BJ (cell line): ENCODE measurements at places on chromosomes 3 and 15.

DNA sequence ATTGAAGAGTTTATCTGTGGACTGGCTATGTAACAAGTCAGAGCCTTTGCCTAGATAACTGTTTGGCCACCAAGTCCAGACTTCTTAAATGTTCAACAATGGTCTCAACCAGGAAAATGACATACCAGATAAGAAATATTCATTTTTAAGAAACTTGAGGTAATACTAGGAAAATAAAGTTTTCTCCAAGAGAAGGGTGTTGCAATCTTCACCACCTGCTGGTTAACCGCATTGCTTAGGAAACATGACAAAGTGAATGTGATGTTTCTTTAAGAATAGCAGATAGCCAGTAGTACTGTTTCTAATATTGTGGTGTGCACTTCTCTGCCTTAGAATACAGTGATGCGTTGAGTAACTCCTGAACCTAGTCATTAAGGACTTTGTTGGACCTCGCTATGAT, 321.5 kb upstream of the CADM2 start:
- no peak for DNase-seq

DNA sequence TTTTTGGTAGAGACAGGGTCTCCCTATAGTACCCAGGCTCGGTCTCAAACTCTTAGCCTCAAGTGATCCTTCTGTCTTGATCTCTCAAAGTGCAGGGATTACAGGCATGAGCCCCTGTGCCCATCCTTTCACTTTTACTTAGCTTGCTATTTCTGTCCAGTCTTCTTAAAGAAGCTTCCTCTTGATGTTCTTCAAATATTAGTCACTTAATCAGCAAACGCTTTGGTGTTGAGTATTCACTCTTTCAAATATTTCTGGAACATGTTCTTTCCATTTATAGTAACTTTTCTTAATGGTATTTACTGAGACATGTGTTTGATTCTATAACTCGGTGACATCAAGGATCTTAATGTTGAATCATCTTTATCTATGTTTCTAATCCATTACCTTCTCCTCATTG, 122.1 kb downstream of the CNTN6 start:
- DNase-seq, result no peak

DNA sequence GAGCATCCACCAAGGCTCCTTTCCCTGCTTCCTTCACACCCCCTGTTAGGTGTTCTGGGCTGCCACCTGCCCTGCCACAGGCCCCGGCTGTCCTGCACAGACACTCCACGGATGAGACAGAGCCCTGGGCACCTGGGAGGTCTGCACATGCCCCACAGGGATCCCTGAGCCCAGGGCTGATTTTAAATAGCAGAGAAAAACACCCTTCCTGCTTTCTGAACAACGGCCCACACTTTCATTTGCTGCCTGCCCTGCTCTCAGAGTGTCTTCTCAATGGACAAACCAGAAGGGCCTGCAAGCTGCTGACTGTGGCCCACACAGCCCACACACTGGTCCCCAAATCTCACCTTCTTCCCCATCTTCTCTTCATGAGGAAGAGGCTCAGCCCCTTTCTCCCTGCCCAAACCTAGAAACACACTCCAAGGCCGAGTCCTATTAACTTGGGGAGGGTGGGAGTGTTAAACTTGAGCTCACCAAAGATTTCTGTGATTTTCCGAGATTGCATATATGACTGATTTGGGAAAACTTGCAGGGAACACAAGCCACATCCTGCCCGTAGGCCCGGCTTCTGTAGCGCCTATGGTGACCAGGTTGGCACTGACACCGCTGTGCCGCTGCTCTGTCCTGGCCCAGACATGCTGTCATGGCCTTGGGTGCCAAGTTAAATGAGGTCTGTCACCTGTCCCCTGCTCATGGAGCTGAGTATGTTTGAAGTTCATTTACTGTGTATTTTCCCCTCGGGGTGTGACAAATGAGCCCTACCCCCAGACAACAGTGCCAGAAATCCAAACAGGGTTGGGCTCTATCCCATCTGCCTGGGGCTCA, 47.2 kb upstream of the KLF13 start:
- DNase-seq, result no peak

DNA sequence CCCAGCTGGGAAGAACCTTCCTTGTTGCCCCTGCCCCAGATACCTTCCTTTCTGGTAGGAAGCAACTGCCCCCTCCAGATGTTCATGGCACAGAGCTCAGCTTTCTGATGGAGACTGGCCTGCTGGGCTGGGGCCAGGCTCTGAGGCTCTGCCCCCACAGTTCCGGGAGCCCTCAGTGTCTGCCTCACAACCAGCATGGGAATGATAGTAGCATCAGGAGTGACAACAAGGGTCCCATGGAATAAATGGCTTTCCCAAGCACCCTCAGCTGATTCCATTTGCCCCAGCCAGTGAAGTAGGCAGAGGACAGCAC, 65.6 kb upstream of the IQSEC1 start:
- DNase-seq, result no peak

GRCh38 chr3:155745795-155746550, 1.1 kb upstream of the PLCH1 start:
- DNase-seq, result no peak

DNA sequence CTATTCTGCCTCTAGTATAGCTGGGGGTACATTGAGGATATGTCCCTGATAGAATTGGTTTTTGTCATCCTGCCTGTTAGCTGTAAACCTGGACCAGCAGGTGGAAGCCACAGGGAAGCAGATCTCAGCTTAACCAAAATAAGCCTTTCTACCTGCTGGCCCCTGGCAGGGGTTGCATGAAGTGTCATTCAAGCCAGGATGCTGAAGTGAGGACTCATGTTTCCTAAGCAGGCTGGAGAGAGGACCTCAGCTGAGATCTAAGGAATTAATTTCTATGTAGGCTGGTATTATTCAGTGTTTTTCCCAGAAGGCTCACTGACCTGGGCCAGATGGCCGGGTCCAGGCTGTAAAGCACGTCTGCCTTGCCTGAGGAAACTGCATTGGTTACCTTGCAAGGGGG, 128.9 kb downstream of the MEGF11 start:
- DNase-seq, result no peak

- no peak for DNase-seq
These were observed 121.9 kb downstream of the SLCO3A1 start for GRCh38 chr15:91975241-91975978.

GRCh38 chr3:99781761-99782160, 35.9 kb upstream of the CMSS1 start:
- no peak for DNase-seq

- DNase-seq, result no peak
These were observed 54.2 kb downstream of the IL1RAP start for GRCh38 chr3:190568036-190568435.

DNA sequence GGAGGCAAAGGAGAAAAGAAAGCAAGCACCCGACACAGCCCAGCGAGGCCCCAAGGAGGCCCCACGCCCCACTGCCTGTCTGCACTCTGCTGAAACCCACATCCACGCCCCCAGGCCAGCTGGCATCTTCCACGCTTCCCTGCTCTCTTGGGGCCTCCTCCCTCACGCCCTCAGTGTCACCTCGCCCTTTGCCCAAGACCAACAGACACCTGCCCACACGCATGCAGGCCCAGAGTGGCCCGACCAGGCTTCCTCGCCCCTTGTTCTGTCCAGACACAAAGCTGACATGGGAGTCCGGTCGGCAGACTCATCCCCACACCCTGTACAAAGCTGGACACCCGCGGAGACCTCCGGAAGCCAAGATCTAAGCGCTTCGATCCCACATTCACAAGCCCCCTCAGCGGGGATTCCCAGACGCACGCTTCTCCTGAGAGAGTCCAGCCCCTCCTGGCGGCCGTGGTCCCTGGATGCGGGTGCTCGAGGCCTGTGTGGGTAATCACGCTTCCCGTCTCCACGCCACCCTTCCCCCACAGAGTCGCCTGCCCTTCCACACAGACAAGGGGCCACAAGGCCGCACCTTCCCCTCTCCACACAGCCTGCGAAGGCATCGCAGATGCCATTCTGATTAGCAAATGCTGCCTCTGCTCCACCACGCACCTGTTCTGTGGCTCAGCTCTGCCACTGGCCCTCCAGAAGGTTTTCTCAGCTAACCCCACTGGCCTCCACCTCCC, 176.6 kb downstream of the XXYLT1 start:
- DNase-seq, result no peak

- DNase-seq, result no peak
These were observed 1561.6 kb downstream of the OTOL1 start for GRCh38 chr3:163058031-163058854.

DNA sequence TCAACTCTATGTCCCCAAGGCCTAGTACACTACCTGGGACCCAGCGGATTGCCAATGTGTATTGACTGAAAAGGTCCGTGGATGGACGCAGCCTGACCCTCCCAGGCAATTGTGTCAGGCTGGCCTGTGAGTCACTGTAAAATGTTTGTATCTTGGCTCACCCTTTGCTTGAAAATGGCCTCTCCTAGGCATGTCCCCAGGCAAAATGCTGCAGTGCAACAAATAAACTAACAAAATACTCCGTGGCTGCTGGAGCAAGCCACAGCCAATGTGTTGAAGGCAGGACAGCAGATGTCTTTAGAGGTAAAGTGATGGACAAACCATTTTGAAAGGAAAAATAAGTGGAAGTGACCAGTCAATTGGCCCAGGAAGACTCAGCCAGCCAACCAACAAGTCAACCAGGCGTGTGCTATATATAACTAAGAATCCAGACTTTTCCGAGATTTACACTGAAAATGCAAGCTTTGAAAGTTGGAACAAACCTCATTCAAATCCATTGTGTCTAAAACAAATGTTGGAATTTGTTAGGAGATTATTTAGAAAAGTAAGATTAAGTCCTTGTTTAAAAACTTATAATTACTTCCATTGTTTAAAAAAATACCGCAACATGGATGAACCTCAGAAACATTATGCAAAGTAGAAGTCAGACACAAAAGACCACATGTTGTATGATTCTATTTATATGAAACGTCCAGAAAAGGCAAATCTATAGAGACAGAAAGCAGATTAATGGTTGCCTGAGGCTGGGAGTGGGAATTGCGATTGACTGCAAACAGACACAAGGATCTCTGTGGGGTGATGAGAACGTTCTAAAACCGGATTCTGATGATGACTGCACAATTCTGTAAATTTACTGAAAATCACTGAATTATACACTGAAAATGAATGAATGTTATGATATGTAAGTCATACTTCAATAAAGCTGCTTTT, 191.2 kb downstream of the TLE3 start:
- DNase-seq, result no peak

- DNase-seq, result no peak
These were observed 84.3 kb upstream of the THRB start for GRCh38 chr3:24578951-24579421.

GRCh38 chr3:116281313-116282143, 163.8 kb downstream of the LSAMP start:
- no peak for DNase-seq

DNA sequence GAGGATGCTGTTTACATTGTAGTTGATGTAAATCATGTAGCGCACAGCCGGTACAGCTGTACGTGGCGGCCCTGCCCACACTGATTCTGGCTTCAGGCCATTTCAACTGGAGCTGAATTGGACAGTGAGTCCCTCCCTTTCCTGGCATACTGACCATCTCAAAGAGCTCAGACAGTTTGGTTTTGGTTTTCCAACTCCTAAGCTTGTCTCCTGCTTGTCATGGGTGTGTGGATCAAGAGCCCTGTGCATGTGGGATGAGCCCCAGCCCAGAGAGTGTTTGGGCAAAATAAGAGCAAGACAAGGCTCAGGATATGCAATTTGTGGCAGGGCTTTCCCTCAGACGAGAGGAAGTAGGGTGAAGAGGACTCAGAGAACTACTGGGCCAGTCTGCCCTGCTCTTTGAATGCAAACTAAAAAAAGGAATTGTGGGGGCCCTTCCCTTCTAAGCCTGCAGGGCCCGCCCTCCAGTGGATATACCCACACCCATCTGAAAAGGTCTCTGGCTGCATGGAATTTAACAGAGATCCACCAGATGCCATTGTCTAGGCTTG, 13.3 kb downstream of the ITGA11 start:
- DNase-seq, result no peak

- no peak for DNase-seq
These were observed 5.5 kb upstream of the SNX22 start for GRCh38 chr15:64146041-64146440.

GRCh38 chr3:66993082-66993481, 5.0 kb upstream of the KBTBD8 start:
- no peak for DNase-seq

- no peak for DNase-seq
These were observed 48.6 kb downstream of the SNRK start for GRCh38 chr3:43334976-43335375.

DNA sequence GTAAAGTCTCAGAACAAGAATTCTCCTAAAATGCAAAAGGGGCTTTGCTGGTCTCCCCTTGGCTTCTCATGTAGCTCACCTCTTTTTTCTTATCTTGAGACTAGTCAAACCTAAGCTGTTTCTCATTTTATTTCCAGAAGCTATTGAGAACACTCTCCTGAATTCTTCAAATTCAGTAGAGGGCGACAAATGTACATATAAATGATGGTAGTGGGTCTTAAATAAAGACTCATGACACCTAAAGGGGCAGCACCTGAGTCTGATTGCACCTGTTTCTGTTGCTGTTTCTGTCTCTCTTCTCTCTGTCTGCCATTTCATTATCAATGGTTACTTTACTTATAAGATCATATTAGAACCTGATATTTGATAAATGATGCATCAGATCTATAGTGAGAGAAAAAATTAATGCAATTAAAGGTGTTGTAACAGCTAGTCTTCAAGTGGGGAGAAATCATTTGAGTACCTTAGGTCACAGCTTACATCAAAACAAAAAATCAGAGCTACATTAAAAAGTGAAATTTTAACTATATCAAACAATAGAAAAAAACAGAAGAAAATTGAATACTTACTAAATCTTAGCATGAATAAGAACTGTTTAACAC, 7.0 kb downstream of the ADIPOQ start:
- peak; percentile 4 for DNase-seq

GRCh38 chr3:186105543-186105942, 3.3 kb downstream of the ETV5 start:
- no peak for DNase-seq

DNA sequence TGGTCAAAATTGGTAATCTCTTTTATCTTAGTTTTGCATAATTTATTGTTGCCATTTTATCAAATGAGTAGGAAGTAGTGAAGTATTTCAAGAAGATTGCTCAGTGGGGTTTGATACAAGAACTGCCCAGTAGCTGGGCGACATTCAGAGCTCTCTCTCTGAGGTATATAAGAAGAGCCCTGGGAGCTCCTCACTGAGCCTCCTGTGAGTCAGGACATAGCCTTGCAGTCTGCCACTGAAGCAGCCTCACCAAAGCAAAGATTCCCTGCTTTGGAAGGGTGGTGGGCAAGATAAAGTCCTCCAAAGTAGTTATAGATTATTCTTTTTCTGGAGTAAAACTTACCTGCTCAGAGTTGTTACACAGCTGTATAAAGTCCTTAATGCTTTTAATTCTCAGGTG, 26.1 kb downstream of the SKIL start:
- no peak for DNase-seq

GRCh38 chr3:40476478-40477470, at the start of gene ZNF619:
TSS of gene ZNF619 (plus strand) at chr3:40477122. CDS start at chr3:40477980, 858 bp downstream.
- peak; percentile 13 for DNase-seq

GRCh38 chr15:78075490-78076230, 1.9 kb downstream of the TBC1D2B start:
- DNase-seq, result peak; percentile 67

DNA sequence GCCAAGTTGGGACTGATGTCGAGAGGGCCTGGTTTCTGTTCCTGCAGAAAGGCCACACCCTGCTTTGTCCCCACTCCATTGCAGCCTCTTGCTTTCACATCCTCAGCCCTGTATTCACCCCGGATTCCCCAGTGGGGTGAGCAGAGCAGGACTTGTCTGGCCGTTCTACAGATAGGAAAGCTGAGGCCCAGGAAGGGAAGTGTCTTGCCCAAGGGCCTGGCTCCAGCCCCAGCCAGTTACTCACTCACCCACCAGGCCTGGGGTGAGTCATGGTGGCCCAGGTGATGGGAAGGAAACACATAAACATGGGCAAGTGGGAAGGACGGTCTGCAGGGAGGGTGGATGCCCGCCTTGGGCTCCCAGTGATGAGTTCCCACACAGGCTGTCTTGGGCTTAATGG, 6.1 kb upstream of the DUSP7 start:
- DNase-seq, result peak; percentile 80
